Fibroblast of upper back skin (primary cell): ENCODE measurements at places on chromosomes 7 and 10.

DNA sequence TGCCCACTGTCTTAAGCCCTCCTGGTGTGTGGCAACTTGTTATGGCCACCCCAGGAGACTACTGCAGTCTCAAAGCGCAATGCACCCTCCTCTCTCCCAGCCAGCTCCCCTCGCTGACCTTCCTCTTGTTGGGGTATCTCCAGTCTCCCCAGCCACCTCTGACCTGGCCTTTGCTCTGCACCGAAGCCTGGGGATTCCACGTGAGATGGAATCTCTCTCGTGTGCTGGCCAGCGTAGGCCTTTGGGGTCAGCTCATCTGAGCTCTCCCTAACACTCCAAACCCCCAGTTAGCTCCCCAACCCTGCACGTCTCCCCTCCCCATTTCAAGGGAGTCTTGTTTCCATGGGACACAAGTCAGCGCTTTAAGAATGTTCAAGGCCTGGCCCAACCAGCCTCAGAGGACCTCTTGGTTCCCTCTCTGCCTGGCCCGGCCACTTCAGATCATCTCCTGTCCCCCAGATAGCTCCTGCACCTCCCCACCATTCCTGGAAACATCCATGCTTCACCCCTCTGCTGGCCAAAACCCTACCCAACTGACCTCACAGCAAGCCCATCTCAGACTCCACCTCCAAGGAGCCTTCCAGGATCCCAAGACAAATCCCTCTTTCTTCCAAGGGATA, 11.2 kb downstream of the ITPRIP start:
- DNase-seq, result no peak

GRCh38 chr10:49028639-49029038, 86.7 kb downstream of the VSTM4 start:
- DNase-seq, result no peak

DNA sequence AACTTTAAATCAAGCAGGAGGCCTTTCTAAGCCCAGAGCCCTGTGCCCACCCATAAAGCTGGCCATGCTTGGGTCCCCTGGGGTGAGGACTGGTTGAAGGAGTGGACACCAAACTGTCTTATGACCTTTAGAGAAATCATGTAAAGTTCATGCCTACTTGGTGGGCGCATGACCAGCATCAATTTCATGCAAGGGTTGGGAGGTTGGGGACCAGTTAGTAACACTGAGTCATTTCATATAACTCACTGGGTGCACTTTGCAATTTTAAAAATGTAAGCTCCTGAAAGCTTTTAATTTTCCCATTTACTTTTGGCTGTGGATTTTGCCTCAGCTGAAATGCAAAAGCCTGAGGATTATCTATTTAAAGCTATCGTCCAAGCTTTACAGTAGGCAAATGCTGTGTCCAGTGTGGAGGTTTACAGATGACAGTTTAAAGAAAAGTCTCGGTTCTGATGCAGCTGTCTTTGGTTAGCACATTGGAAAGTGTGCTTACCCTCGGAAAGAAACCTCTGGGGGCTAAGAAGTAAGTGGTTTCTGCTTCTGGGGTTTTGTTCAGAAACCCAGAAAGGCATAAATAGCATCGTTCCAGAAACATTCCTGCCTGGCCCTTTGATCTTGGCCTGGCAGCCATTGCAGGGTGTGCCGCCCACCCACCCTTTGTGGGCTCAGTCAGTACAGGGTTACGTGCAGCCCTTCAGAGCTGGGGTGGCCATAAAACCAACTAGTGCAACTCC, 48.8 kb upstream of the CHST15 start:
- no peak for DNase-seq

- DNase-seq, result peak; percentile 35
These were observed 21.5 kb downstream of the POLL start for GRCh38 chr10:101566333-101567164.

GRCh38 chr10:122348935-122349361, 25.6 kb upstream of the PLEKHA1 start:
- no peak for DNase-seq

DNA sequence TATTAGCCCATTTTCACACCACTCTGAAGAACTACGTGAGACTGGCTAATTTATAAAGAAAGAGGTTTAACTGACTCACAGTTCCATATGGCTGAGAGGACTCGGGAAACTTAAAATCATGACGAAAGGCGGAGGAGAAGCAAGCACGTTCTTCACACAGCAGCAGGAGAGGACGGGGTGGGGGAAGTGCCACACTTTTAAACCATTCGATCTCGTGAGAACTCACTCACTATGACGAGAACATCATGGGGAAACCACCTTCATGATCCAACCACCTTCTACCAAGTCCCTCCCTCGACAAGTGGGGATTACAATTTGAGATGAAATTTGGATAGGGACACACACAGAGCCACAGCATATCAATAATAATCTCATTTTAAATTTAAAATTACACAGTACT, 80.2 kb downstream of the VWDE start:
- DNase-seq, result no peak
